ENCODE measurements at places on chromosomes 7 and 10.

GRCh38 chr7:155974186-155974897 lies 162.1 kb upstream of the SHH start:
- DNase-seq: no peak

DNA sequence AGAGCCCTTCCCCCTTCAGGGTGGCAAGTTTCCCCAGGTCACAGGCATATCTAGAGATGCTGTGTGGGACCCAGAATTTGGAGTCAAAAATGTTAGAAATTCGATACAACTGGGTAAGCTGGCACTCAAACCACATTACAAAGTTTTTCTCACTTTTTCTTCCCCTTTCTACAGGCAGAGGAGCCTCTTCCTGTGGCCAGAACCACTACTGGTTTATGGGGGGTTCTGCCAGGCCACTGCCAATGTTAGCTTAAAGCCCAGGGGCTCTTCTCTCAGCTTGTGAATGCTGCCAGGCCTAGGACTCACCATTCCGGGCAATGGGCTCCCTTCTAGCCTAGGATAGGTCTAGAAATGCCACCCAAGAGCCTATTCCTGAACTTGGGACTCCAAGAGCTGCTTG lies 617.9 kb upstream of the PHF14 start:
- no peak for DNase-seq

DNA sequence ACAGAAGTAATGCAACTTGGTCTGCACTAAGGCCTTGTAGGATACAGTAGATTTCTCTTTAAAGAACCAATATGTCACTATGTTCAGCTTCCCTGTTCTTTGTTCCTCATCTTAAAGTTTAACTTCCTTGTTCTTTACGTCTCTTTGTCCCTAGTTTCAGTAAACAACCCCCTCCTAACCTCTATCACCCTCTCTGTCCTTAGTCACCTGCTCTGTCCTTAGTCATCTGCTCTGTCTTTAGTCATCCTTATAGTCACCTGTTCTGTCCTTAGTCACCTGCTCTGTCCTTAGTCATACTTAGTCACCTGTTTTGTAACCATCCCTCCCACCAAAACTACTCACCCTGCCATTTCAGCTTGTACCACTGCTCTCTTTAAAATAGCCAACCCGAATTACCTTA lies 144.6 kb upstream of the TMEM106B start:
- peak; percentile 6 for DNase-seq

DNA sequence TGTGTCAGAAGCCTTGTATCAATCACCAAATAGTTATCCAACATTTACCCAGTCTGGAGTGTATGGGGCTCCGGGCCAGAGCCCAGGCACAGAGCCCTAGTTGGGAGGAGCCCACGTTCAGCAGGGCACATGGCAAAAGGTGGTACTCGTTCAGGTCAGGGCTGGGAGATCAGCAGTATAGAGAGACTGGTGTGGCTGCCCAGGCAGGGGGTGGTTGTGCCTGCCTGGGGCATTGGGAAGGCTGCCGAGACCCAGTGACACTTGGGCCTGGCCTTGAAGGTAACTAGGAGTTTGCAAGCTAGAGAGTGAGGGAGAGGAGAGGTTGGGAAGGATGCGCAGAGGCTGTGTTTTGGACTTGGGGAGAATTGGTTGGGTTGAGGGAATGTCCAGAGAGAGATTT lies 48.9 kb upstream of the IGFBP3 start:
- DNase-seq: no peak

DNA sequence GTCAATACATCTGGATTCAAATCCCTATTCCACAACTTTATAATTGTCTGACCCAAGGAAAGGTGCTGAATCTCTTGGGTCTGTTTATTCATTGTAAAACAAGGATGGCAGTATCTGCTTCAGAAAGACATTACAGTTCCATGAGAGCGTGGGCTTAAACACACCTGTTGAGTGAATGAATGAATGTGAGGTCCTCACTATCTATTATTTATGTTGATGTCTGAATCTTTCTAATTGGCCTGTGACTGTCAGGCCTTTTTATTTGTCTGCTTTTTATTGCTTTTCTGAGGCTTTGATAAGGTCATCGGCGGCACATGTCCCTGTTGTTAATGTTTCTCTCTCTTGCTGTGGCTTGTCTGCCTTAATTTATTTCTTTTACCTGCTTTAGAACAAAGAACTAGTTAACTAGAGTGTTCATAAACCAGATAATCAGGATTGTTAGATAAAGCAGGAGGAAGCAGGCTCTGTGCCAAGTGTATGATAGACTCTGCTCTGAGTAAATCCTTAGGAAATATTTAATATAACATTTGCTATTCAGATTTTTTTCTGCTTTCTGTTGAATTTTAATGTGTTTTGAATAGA lies 42.3 kb upstream of the CYCS start:
- DNase-seq: no peak

DNA sequence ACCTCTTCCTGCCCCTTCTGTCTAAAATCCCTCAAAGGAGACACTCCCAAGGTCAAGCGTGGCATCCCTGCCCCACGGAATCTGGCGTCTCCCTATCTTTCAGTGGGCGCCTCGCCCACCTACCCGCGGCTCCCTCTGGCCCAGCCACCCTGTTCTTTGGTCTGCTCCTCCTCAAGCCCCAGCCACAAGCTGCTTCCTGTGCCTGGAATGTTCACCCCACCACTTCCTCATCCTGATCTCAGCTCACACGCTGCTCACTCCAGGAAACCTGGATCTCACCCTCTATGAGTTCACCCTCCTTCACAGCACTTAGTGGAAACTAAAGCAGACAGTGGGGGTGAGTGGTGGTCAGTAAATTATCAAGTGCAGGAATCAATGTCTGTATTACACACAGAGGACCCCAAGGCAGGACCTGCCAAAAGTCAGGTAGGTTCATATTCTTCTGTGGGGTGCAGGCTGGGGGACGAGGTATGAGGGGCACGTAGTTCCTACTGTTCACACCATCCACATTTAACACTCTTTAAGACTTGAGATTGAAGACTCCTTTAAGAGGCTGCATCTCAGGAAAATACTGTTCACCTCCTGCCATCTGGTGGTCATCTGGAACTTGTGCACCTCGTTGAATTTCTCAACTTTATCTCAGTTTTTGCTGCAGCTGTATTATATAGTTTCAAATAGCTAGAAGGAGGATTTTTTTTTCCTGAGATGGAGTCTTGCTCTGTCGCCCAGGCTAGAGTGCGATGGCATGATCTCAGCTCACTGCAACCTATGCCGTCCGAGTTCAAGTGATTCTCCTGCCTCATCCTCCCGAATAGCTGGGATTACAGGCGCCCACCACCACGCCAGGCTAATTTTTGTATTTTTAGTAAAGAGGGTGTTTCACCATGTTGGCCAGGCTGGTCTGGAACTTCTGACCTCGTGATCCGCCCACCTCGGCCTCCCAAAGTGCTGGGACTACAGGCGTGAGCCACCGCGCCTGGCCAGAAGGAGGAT lies 166.6 kb downstream of the ARHGAP21 start:
- peak; percentile 77 for DNase-seq

DNA sequence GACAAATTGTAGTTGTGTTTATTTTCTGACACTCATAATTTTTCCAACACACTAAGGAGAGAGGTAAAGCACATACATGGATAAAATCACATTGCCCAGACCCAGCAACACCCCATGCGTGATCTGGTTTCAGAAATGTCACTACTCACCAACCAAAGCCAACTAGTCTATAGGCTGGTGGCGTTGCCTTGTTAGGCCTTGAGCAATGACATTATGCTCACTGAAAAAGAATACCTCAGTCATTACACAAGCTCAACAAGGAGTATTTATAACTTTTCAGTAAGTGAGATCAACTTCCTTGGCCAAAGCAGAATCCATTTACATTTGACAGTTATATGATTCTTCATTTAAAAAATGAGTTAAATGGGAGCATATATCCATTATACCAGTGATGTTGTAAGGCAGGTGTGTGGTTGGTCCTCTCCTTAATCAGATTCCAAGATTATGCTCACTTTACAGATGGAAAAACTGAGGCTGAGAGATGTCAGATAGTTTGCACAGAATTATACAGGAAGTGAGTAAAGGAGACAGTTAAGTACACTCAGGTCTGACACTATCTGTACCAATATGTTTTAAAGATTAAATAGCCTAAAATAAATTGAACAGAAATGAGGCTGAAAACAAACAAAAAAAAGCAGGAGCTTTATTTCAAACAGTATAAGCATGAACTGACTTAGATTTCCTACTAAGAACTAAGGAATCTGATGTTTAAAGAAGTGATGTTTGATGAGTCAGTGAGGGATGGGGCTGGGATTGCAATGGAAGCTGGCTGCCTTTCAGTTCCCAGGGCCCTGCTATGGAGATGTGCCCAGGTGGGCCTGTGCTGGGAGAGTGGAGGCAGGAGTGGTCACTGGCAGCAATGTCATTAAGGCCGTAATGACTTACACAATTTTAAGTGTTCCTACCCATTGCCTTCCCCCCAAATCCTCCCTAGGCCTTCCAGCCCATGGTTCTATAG lies 118.3 kb downstream of the RAPGEF5 start:
- no peak for DNase-seq

DNA sequence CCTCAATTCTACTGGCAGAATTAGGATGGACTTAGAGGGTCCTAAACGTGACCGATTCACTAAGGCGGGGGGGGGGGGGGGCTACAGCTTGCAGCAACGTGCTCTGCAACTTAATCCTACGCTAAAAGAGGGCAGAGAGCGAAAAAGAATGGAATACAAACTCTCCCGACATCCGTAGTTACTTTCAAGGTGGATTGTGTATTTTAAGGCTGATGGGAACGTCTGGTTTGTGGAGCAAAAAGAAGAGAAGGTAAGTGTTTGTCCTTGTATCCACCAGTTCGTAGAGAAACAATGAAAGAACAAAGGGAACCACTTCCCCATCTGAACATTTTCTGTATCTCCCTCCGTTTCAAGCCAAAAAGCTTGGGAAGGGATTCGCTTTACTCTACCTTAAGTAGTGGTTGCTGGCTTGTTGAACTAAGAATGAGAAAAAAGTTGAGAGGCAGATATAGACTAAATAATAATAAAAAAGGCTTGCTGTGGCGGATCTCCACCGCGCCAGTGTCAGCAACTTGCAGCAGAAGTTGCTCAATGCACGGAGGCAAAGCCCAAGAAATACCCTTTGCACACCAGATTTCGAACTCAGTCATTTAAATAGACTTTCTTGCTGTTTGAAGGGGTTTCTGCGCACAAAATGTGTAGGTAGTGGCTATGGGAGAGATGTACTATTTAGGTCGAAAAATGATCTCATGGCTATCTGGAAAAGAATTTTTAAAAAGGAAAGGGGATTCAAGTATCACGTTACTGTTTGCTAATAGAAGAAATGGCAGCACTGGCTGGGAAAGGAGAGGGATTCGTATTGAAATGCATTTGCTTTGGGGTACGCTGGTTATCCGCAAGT lies 736 bp downstream of the SKIDA1 start:
- DNase-seq: peak; percentile 68

DNA sequence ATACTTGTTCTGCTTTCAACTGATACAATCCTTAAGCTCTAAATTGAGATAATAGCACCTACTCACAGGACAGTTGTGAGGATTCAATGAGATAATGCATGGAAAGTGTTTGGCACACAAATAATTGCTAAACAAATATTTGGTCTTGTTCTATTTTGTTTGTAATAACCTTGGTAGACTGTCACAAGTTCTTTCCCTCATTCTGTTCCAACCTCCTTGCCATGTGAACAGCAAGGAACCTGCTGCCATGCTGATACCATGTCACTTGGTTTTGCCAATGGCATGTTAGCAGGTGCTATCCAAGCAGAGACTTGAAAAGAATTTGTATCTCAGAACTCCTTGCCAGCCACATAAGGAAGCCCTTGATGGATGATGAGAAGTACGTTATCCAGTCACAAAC lies 24.8 kb upstream of the TECTB start:
- DNase-seq: no peak

- DNase-seq: peak; percentile 40
Measured at GRCh38 chr10:22285130-22285529, 31.1 kb upstream of the COMMD3 start.

- DNase-seq: no peak
Measured at GRCh38 chr7:11298220-11298619, 324.5 kb downstream of the PHF14 start.

DNA sequence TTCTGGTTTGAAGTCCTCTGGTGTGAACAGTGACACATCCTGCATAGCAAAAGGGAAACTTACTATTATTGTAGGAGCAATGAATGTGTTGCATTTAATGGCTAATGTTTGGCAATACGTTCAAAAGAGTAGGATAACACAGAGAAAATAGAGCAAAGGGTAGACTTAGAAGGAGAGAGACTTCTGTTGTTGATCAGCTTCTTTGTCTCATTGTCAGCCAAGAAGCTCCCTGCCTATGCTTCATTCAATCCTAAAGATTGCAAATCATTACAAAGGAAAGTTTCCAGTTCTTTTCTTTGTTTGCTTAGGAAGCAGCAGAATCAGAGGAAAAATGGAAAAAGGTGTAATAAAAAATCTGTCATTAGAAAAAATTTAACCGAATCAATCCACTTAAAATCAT lies 7.9 kb upstream of the TSPAN13 start:
- DNase-seq: no peak

DNA sequence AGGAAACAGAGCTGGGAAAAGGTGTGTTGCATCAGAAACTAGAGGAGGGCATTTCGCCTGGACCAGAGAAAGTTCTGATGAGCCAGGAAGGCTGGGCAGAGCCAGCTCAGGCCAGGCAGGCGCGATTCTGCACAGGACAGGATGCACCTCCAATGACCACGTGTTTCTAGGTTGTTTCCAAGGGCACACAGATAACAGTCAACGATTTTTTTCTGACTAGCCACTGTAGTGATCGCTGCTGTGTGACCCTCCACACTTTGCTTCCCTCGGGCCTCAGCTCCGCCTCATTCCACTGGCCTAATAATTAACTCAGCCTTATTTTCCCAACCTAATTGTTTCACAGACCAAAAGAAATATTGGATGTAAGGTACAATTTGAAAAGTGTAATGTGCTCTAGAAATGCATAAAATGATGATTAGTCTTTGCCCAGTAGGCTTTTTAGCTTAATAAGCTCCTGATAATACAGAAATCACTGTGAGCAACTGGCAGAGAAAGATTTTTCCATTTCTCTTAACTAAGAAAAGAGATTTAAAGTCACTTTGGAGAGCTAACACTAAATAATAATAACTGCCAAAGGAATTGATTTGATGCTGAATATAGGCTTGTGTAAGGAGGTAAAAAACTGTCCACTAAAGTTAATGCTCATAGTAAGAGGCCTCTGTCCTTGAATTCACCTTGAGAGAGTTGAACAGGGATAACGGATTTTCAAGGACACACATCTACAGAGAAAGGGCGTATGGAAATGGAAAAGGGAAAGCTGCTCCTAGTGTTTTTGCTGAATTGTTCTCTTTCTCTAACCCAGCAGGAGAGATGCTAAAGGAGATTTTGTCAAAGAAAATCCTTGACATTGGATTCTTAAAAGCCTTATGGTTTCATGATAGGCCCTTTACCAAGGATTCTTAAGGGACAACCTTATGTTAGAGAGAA lies 291.0 kb upstream of the C7orf33 start:
- DNase-seq: no peak

Measured in pons (tissue), 1 donor.